ENCODE measurements at places on chromosomes 5 and 9.

DNA sequence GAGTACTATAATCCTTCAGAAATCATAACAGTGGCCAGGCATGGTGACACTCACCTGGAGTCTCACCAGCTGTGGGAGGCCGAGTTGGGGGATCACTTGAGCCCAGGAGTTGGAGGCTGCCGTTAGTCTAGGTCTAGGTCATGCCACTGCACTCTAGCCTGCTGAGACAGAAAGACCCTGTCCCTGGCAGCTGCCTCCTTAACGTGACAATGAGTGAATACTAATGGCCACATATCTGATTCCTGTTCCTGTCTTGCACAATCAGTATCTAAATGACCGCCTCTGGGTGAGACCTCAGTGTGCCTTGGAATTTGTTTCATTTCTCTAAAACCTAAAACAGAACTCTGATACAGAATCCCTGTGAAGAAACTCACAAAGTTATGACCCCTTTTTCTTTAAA, 131.0 kb upstream of the DAB2 start:
- DNase-seq, result no peak

DNA sequence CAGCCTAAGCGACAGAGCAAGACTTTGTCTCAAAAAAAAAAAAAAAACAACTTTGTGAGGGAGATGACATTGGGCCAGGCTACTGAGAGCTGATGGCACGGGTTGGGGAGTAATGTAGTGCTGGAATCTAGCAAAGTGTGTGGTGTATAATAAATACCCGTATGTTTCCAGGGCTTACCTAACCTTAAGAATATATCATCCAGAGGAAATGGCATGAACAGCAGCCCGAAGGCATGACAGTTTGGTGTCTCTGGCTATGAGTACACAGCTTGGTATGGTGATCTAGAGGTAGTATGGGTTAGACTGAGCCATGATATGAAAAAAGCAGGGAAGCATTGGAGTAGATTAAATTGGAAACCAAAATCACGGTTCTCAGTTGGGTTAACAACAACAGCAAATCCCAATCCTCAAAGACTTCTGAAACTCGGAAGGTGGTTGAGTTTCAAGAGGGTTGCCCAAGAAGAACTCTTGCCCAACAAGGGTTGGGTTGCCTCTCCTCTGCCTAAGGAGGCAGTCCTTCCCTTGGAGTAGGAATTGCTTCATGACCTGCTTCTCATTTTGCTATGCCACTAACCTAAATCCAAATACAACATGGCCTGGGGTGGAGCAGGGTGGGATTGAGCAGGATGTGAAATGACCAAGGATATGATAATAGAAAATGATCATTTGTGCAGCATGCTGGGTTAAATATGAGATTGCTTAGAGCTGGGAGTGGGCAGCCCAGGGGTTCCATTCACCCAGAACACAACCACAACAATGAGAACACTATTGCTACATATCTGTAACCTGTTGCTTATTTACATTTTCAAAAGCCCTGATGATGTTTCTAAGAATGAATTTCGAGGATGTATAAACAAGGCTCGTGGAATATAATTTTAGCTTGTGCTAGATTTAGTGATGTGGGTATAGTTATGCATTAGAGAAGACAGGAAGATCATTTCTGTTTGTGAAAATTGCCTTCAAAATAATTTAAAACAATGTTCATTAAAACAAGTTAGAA, 64.6 kb upstream of the ZFR start:
- DNase-seq, result no peak

- no peak for DNase-seq
These were observed 828 bp upstream of the TRIO start for GRCh38 chr5:14142202-14142826.

DNA sequence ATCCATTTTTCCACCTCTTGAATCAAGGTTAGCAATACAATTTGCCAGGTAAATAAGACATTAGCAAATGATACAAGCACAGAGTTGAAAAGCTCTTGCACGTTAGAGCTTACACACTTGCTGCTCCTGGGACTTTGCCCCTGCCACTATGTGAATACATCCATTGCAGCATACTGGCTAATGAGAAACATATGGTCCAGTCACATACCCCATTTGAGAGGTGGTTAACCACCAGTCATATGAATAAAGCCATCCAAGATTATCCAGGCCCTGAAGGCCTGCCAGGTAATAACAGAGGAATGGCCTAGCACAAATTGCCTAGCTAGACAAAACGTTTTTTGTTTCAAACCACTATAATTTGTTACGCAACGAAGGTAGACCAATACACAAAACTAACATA, 45.8 kb upstream of the FTMT start:
- no peak for DNase-seq

- no peak for DNase-seq
These were observed 169.2 kb downstream of the CACNA1B start for GRCh38 chr9:138046641-138047301.

DNA sequence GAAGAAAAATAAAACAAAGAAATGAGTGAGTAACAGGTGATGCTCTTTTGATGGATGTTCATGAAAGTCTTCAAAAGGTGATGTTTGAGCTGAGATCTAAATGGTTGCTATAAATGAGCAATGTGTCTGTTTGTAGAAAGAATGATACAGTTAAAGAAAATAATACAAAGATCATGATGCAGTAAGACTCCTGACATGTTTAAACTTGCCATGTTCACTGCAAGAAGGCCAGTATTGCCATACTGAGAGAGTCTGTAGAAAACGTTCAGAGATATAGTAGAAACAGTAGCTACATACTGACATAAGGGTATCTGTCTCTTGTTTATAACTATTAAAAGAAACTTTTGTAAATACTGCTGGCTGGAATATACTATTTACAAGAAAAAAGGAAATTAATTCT, 1609.2 kb upstream of the ACO1 start:
- DNase-seq, result no peak

- DNase-seq, result peak; percentile 51
These were observed 85.6 kb downstream of the GADD45G start for GRCh38 chr9:89690334-89690912.

DNA sequence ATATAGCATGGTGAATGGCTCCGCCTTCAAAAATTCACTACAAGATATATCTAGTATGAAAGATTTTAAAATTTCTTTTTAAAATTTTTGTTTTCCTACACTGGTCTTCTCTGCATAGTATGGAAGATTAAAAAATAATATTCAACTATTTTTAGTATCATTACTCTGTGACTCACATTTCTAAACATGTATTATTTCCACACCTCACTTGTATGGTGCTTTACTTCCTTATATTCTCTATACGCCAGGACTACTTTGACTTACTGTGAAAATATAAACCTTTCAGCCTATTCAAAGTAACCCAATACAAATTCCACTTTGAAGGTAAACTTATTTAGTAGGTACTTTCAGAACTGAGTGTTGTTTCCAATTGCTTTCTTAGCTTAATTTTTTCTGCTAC, 26.8 kb upstream of the TXNDC8 start:
- no peak for DNase-seq

- DNase-seq, result no peak
These were observed 16.8 kb upstream of the GRXCR2 start for GRCh38 chr5:145889611-145890010.
